CD4-positive, alpha-beta T cell treated with Interferon gamma for 1 hour (primary cell): ENCODE measurements at places on chromosomes 12 and 14.

DNA sequence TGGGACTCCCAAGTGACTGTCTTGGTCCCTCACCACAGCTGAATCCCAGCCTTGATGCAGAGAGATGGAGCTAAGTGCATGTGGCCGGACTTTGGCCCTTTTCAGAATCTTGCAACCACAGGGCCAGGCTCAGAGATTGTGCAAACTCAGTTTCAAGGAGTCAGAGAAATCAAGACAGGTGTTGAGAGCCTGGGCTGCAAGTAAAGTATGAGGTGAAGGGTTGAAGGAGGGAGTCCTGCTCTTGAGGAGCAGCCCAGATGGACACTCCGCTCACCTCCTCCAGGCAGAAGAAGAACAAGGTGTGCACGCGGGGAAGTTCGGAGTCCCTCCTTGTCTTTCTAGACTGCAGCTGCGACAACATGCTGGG lies 6.3 kb upstream of the BMP4 start:
- no peak for DNase-seq

- no peak for DNase-seq
Measured at GRCh38 chr12:30884799-30885198, 41.7 kb upstream of the TSPAN11 start.

- DNase-seq = no peak
Measured at GRCh38 chr12:12800406-12801180, 12.6 kb upstream of the DDX47 start.

GRCh38 chr14:99006276-99006675 lies 265.7 kb downstream of the BCL11B start:
- no peak for DNase-seq

- DNase-seq = no peak
Measured at GRCh38 chr12:11701433-11701832, 52.0 kb downstream of the ETV6 start.

- DNase-seq = peak; percentile 70
Measured at GRCh38 chr14:49634547-49635334, at the start of gene DNAAF2. DNAAF2 (minus strand) TSS chr14:49635244; CDS start chr14:49635149, 95 bp downstream.

- DNase-seq = peak; percentile 9
Measured at GRCh38 chr14:55297611-55298499, 26.6 kb downstream of the FBXO34 start.

DNA sequence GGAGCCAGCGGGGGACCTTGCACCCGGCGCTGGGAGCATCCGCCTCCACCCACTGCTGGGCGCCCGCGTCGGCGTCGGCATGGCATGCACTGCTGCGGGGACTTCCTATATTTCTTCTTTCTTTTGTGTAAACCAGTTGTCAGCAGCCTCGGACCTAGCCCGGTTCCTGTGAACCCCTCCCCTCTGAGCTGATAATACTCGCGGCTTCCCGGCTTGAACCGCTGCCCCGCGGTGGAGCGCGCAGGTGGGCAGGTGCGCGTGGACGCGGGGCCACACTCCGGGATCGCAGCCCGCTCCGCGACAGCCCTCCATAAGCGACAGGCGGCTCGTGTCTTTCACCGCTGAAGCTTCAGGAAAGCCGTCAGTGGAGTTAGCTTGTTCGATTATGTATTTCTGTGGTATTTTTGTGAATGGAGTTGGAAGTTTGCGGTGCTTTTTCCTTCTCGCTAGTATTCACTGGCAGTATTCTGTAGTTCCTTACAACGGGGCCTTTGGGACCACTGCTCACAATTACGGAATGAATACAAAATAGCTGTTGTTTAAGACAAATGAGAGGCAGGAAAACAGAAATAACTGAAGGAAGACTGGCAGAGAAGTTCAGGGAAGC lies 870 bp downstream of the BMAL2 start:
- peak; percentile 64 for DNase-seq

DNA sequence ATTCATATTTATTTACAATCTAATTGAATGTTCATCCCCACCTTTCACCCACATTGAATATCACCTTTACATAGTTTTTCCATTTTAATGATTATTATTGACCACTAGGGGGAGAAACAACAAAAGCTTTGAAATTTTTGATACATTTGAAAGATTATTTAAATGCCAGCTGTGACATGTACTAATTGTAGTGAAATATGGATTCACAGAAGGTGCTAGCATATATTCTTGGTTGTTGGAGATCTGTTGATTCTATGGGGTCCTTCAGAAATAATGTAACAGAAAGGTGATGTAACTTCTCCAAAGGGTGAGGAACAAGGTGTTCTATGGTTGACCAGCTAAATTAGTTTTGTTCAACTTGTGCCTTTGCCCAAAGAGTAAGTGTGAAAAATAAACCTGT lies 22.4 kb upstream of the GPR33 start:
- DNase-seq = no peak

GRCh38 chr12:6465467-6466183 lies 4.9 kb downstream of the VAMP1 start:
- DNase-seq = peak; percentile 28

DNA sequence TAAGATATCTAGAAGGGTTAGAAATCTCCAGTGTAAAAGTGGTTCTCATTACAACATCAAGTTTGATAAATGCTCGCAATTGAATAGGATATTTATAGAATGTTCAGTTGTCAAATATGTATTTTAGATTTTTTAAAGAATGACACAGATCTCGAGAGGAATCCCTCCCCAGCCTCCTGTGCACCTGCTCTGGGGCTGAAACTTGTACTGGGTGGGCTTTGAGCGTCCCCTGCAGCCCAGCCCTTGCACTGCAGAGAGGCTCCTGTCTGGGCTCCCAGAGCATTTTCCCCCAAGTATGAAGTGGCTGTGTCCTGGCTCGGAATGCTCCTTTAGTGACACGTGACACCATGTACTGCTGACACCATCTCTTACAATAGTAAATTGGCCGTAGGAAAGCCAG lies 499.6 kb downstream of the TMEM121 start:
- no peak for DNase-seq

GRCh38 chr14:32494609-32495434 lies 165.7 kb downstream of the AKAP6 start:
- DNase-seq = no peak

DNA sequence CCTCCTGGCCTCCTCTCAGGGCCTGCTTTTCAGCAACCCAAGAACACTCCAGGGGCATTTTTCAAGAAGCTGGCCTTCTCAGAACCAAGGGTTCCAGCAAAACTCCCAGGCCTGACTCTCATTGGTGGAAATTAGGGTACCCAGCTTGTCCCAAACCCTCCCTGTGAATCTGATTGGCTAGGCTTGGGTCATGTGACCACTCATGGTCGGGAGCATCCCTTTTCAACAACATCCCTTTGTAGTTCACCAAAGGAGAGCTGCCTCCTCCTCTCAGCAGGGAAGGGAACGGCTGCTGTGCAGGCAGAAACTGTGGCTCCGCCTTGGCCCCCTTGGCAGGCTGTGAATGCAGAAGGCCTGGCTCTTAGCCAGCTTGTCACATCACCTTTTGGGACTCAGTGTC lies 94.5 kb downstream of the AACS start:
- no peak for DNase-seq

GRCh38 chr14:55190906-55191202 lies 531 bp downstream of the DLGAP5 start:
- no peak for DNase-seq

- no peak for DNase-seq
Measured at GRCh38 chr12:99049774-99050173, 404.7 kb downstream of the APAF1 start.

GRCh38 chr14:97491697-97492096 lies 694.5 kb downstream of the VRK1 start:
- no peak for DNase-seq

DNA sequence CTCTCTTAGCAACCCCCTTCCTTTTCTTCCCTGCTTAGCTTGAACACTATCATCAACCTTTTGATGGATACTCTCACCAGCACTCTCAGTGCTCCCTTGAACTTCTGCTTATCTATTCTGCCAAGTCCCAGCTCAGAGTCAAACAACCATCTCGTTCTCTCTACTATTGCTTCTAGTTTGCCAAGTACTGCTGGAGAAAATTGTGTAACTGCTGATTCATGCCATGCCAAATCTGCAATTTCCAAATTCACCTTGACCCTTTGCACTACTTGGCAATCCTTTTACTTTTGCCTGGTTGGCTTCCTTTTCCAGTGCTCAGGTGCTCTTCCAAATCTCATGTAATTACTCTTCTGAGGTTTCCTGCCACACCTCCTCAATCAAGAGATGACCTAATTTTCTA lies 2.8 kb upstream of the CCDC196 start:
- DNase-seq = no peak

DNA sequence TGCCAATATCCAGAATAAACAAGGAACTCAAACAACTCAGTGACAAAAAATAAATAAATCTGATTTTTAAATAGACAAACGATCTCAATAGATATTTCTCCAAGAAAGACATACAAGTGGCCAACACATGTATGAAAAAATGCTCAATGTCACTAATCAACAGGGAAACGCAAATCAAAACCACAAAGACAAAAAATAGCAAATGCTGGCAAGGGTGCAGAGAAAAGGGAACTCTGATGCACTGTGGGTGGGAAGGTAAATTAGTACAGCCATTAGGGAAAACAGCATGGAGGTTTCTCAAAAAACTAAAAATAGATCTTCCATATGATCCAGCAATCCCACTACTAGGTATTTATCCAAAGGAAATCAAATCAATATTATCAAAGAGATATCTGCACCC lies 3.5 kb upstream of the EIF5 start:
- DNase-seq = no peak

- no peak for DNase-seq
Measured at GRCh38 chr14:62654641-62655040, 390.6 kb downstream of the KCNH5 start.

DNA sequence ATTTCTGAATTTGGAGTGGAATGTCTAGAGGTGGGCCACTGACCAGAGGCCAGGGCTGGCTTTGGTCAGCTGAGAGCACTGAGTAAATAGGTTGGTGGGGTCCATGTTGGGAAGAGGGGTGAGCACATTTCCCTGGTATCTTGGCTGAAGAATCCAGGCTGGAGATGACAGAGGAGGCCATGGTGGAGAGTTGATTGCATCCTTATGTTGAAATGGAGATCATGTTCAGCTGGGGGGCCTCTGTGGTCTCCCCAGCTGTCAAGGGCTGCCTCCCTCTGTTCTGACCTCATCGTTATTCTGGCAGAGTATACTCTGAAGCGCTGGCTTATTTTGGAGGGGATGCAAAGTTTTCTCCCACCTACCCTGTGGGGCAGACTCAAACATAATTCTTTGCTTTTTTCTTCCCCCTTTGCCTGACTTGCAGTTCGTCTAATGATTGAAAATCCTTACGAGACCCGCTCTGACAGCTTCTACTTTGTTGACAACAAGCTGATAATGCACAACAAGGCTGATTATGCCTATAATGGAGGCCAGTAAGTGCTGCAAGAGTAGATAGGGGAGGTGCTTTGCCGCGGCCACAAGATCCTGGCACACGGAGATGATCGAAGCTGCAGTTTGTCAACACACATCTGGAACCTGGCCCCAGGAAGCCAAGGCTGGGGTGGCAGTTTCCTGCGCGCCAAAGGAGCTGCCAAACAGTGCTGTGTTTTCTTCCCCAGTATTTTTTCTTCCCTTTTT lies 6.0 kb upstream of the ACADS start:
- no peak for DNase-seq

DNA sequence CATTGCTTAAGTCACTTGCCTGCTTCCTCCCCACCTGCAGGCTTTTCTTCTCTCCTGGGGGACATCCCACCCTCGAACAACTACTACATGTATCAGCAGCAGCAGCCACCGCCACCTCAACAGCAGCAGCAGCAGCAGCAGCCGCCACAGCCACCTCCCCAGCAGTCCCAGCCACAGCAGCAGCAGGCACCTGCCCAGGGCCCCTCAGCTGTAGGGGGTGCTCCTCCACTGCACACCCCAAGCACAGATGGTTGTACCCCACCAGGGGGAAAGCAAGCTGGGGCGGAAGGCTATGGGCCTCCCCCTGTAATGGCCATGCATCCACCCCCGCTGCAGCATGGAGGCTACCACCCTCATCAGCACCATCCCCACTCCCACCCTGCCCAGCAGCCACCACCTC lies 15.3 kb downstream of the FOXJ2 start:
- no peak for DNase-seq

- DNase-seq = no peak
Measured at GRCh38 chr12:91059211-91059610, 1.4 kb upstream of the KERA start.

- DNase-seq = peak; percentile 88
Measured at GRCh38 chr12:120904197-120904773, at the start of gene SPPL3. SPPL3 (minus strand) TSS chr12:120904358; CDS start chr12:120903867, 491 bp downstream.

GRCh38 chr14:88142997-88143396 lies 138.1 kb downstream of the GPR65 start:
- DNase-seq = no peak

GRCh38 chr12:106112145-106112821 lies 26.5 kb downstream of the NUAK1 start:
- DNase-seq = no peak

GRCh38 chr14:29475641-29476040 lies 452.0 kb downstream of the PRKD1 start:
- no peak for DNase-seq

DNA sequence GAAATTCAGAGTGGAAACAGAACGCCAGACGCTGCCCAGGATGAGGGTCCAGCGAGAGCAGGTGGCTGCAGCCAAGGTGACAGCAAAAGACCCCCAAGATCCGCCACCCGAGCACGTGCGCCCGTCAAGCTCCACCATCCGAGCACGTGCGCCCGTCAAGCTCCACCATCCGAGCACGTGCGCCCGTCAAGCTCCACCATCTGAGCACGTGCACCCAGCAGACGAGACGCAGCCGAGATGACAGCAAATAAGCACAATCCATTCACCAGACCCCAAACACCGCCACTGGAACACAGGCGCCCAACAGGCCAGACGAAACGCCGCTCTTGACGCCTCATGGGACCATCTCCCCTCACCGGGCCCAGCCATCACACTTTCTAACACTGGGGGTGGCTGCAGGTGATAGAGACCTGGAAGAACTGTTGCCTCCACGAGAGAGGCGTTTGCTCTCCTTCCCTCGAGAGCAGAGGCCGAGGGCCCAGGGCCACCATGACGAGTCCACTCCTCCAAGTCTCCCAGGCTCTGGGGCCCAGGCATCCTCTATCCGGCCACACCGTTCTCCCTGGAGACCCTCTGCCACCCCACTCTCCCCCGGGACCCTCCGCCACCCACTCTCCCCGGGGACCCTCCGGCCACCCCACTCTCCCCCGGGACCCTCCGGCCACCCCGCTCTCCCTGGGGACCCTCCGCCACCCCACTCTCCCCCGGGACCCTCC lies 62.1 kb upstream of the GALNT9 start:
- no peak for DNase-seq

DNA sequence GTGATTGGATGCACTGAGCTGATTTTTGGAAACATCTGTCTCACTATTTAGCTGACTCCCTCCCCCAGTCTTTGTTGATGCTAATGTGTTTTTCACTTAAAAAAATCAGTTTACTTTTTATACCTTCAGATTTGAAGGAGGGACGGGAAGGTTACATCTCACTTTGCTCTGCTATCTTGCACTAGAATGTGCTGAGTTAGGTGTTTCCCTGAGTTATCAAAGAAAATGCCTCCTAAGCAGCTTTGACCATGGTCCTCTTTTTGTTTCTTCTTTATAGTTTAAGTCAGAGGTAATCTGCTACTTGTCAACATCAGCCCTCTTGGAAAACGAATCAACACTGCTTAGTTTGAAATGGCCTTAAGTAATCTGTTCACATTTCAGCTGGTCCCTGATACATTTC lies 222.0 kb downstream of the TMEM132D start:
- DNase-seq = no peak

GRCh38 chr12:104626069-104626837 lies 169.5 kb downstream of the CHST11 start:
- DNase-seq = no peak
